ENCODE measurements at places on chromosomes 13 and 19.

DNA sequence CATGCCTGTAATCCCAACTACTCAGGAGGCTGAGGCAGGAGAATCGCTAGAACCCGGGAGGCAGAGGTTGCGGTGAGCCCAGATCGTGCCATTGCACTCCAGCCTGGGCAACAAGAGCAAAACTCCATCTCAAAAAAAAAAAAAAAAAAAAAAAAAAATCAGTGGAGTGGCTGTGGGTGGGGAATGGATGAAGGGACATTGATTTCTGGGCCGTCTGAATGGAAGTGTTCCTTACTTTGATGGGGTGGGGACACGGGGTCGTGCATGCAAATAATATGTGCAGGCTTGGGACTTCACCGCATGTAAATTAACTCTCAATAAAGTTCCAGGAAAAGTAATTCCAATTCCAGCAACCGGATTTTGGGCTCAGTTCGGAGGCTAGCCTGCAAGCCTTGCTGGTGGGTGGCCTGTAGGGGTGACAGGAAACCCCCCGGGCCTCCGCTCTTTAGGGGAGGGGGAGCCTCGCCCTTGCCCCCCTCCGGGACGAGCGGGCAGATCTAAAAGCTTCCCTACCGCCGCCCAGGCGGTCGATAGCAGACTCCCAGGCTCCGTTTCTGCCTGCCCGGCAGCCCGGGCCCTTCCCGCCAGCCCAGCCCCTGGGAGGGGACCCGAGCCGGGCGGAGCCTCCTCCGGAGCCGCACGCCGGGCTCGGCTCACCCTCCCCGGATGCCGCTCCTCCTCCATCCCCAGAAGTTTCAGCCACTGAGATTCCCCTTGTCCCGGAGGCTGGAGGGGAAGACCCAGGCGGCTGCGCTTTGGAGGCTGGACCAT, 48.0 kb upstream of the ADGRE5 start:
- no peaks in the 10 kb centered on the region for H3K4me1 ChIP-seq
- H3K36me3 ChIP-seq, result no peaks in the 10 kb centered on the region
- peak overlapping the region; percentile 58 for H3K27ac ChIP-seq
- no peaks in the 10 kb centered on the region for H3K27me3 ChIP-seq
- no peak overlapping the region for H3K4me3 ChIP-seq
- DNase-seq, result peak; percentile 18

DNA sequence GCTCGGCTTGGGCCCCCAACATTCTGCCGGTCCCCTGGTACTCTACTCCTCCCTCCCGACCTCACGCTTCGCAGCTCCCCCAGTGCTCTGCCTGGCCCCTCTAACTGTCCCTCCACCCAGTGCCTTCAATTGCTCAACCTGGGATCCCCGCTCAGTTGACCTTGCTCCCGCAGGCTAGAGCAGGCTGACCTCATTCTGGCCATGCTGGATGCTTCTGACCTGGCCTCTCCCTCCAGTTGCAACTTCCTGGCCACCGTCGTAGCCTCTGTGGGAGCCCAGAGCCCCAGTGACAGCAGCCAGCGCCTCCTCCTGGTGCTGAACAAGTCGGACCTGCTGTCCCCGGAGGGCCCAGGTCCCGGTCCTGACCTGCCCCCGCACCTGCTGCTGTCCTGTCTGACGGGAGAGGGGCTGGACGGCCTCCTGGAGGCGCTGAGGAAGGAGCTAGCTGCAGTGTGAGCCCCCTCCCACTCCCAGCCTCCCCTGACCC, 3.6 kb downstream of the GTPBP3 start:
- H3K27ac ChIP-seq, result no peak overlapping the region
- no peak overlapping the region for H3K4me3 ChIP-seq
- H3K27me3 ChIP-seq, result no peaks in the 10 kb centered on the region
- H3K4me1 ChIP-seq, result peaks cover 6% of the 10 kb centered on the region
- H3K36me3 ChIP-seq, result no peaks in the 10 kb centered on the region

DNA sequence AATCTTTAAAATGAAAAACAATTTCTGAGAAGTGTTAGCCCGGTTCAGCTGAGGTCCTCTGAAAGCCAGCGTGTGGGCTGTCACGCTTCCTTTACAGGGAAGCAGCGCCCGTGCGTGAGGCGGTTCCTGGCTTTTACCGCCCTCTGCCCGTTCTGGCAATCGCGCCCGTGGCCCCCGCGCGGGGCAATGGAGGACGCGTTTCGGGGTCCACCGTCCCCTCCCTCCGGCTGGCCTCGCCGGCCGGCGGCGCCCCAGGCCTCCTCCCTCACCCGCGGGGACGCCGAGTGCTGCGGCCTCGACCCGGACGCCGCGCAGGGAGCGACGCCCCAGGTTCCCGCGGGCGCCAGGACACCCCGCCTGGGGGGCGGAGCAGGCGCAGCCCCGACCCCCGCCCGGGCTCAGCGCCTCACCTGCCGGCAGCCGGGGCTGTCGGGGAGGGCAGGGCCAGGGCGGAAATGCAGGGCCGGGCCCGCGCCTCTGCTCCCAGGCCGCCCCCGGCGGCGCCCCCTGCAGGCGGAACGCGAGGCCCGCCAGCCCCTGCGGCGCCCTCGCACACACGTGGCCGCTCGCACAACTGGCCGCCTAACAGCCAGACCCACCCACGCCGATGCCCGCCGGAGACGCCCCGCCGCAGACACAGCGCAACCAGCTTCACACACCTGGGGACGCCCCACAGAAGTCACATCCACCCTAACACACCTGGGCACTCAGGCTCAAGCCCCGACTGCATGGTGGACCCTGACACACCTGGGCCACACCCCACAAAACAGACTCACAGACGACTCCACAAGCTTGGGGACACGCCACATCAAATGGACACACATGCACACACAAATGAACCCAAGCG, at the start of gene GGACT:
TSS of gene GGACT (minus strand) at position 459 of the 847 bp plus-strand sequence. CDS start 56,198 bp downstream, outside the sequence.
- H3K36me3 ChIP-seq, result no peaks in the 10 kb centered on the region
- H3K4me3 ChIP-seq, result peak within 1 kb of the TSS; percentile 78
- peaks cover 7% of the 10 kb centered on the region for H3K27me3 ChIP-seq

GRCh38 chr19:55196803-55197202, 12.5 kb downstream of the PTPRH start:
- no peak overlapping the region for H3K27ac ChIP-seq
- peaks cover 33% of the 10 kb centered on the region for H3K27me3 ChIP-seq
- no peak for DNase-seq
- no peak overlapping the region for H3K4me3 ChIP-seq
- H3K36me3 ChIP-seq, result no peaks in the 10 kb centered on the region

DNA sequence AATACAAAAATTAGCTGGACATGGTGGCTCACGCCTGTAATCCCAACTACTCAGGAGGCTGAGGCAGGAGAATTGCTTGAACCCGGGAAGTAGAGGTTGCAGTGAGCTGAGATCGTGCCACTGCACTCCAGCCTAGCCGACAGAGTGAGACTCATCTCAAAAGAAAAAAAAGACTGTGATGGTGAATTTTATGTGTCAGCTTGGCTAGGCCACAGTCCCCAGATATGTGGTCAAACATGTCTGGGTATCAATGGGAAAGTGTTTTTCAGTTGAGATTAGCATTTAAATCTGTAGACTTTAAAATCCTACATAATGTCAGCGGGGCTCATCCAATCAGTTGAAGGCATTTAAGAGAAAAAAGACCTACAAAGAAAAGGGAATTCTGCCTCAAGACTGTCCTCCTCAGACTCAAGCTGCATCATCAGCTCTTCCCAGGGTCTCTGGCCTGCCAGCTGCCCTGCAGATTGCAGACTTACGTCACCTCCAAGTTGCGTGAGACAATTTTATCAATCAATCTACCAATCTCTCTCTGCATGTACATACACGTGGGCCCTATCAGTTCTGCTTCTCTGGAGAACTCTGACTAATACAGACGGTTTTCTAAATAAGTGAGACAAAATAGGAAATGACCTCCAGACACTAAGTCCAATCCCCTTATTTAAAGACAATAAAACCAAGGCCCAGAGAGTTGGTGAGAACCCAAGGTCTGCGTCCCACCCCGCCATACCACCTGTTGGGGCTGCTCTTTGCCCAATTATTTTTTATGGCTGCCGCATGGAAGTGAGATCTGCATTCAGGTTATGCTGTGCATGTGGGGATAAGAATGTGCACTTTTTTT, 99.2 kb downstream of the ABCC4 start:
- no peak for DNase-seq
- no peak overlapping the region for H3K4me3 ChIP-seq
- no peak overlapping the region for H3K27ac ChIP-seq
- H3K36me3 ChIP-seq, result peaks cover 21% of the 10 kb centered on the region
- no peaks in the 10 kb centered on the region for H3K27me3 ChIP-seq

- no peak overlapping the region for H3K27ac ChIP-seq
- no peaks in the 10 kb centered on the region for H3K27me3 ChIP-seq
- H3K4me1 ChIP-seq, result peaks cover 9% of the 10 kb centered on the region
- H3K4me3 ChIP-seq, result no peak overlapping the region
Measured at GRCh38 chr19:45616704-45617017, 14.6 kb upstream of the GPR4 start.

DNA sequence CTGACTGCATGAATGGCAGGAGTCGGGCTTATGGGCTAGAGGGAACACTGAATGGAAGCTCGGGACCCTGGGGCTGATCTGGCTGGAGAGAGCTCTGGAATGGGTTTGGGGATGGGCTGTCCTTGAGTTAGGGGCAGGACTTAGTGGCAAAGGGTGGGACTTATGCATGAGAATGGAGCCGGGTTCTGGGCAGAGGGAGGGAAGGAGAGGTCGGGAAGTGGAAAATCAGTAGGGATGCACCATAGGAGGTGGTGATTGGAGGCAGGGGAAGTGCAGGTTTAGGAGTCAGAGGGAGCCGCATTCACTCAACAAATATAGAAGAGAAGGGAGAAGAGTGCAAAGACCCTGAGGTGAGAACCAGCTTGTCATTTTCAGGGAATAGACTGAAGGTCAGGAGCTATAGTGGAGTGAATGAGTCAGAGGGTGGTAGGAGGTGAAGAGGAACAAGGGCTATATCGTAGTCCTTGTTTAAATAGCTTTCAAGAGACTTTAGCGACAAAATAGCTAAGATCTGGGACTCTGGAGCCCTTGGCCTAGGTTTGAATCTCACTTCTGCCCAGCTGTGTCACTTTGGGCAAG, 748 bp downstream of the RAB4B start:
- peaks cover 5% of the 10 kb centered on the region for H3K36me3 ChIP-seq

DNA sequence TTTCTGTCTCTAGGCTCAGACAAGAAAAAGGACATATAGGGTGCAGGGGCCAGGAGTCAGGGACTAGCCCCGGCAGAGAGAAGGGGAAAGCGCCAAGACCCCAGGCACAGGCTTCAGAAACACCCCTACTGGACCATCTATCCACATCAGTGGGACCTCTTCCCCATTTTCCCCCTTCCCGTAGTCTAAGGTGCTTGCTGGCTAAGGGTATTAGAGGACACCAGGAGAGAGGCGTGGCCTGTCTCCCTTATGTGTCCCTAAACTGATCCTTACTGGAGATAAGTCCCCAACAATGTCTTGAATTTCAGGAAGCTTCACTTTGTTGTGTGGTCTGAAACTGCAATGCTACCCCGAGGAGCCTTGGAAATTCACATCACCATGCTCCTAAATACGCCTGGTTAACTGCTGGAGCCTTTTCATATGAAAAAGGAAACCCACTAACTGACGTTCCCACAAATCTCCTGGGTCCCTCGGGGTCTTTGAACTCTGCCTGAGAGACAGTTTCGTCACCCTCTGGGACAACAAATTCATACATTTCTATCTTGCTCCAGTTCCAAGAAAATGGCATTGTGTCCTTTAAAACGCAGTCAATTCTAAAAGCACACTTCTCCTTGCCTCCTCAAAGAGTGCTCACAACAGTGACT, 197.7 kb downstream of the COL4A1 start:
- H3K4me1 ChIP-seq, result peaks cover 4% of the 10 kb centered on the region
- peaks cover 4% of the 10 kb centered on the region for H3K27me3 ChIP-seq
- H3K27ac ChIP-seq, result no peak overlapping the region
- H3K4me3 ChIP-seq, result no peak overlapping the region
- DNase-seq, result no peak

- no peak overlapping the region for H3K27ac ChIP-seq
- H3K4me1 ChIP-seq, result no peaks in the 10 kb centered on the region
- H3K36me3 ChIP-seq, result no peaks in the 10 kb centered on the region
- H3K4me3 ChIP-seq, result no peak overlapping the region
- no peaks in the 10 kb centered on the region for H3K27me3 ChIP-seq
- DNase-seq, result no peak
Measured at GRCh38 chr13:59671881-59672280, 491.8 kb downstream of the DIAPH3 start.

DNA sequence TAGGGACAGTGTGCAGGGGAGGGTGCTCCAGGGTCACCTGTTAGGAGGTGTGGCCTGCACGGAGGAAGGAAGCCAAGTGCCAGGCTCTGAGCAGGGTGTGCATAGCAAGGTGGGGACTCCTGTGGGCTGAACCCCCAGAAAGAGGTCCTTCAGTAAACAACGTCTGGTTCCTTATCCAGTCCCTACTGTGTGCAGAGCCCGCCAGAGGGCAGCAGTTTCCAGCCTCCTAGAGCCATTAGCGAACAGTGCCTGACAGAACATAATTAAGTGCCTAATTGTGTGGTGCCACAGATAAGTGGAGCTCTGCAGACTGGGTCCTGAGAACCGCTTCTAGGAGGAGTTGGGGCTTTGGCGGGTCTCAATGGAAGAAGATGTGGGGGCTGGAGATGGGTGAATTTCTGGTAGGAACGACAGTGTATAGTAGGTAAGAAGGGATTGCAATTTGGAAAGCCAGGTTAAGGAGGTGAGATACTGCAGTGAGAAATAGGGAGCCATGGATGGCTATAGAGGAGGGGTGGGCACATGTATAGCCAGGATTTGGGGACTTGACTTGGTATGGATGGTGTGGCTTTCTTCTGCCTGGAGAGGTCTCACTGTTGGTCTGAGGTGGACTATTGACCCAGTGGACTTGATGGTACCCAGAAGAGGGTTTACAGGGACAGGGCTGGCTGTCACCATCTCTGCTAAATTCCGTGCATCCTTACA, 323.1 kb downstream of the ZNF536 start:
- no peak overlapping the region for H3K4me3 ChIP-seq
- DNase-seq, result no peak
- no peak overlapping the region for H3K27ac ChIP-seq
- peaks cover 33% of the 10 kb centered on the region for H3K4me1 ChIP-seq
- H3K36me3 ChIP-seq, result no peaks in the 10 kb centered on the region

- no peak for DNase-seq
- H3K27ac ChIP-seq, result no peak overlapping the region
- peaks cover 21% of the 10 kb centered on the region for H3K36me3 ChIP-seq
- H3K4me3 ChIP-seq, result no peak overlapping the region
- no peaks in the 10 kb centered on the region for H3K27me3 ChIP-seq
- H3K4me1 ChIP-seq, result peaks cover 29% of the 10 kb centered on the region
Measured at GRCh38 chr13:33169273-33169980, 116.1 kb downstream of the STARD13 start.
